ENCODE measurements at places on chromosomes 1 and 21.

DNA sequence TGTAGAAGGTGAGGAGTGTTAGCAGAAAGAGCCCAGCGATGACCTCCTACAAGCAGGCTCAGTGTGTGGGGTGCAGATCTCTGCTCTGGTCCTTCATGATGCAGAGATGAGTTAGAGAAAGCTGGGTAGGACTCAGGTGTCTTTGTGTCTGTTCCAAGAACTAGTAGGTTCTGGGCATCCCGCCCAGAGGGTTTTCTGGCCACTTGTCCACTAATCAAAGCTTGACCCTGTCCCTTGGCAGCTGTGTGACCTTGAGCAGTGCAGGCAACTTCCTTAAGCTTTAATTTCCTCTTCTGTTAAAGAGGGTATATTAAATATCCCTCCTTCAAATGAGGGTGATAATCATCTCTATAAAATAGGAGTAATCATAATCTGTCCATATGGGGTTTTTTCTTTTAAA, 54.7 kb upstream of the WNT4 start:
- no peak for DNase-seq

- DNase-seq, result no peak
These were observed 319.2 kb upstream of the ZRANB2 start for GRCh38 chr1:71400050-71400449.

DNA sequence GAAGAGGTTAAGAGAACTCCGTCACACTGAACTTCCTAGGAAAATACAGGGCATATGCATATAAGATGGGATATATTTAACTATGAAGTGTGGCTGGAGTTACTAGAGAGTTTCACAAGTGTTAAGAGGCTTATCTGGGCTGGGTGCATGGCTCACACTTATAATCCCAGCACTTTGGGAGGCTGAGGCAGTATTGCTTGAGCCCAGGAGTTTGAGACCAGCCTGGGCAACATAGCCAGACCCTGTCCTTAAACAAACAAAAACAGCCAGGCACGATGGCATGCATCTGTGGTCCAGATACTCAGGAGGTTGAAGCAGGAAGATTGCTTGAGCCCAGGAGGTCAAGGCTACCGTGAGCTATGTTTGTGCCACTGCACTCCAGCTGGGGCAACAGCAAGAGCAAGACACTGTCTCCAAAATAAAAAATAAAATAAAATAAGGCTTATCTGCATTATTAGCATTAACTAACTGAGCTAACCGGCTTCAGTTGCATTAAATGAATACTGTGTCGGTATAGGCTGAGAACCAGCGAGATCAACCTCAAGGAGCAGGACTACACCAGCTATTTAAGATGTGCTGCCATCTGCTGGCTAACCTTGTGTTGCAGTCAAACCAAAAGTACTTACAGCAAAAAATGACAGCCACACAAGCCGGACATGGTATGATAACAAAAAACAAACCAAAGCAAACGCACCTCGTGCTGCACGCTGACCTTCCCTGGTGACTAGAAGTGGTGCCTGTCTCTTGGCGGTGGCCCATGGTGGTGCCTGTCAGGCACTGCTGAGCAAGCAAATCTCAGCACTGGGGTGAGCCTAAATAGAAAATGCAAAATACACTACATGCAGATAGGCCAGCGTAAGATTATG, 19.7 kb upstream of the RBBP5 start:
- DNase-seq, result peak; percentile 32

DNA sequence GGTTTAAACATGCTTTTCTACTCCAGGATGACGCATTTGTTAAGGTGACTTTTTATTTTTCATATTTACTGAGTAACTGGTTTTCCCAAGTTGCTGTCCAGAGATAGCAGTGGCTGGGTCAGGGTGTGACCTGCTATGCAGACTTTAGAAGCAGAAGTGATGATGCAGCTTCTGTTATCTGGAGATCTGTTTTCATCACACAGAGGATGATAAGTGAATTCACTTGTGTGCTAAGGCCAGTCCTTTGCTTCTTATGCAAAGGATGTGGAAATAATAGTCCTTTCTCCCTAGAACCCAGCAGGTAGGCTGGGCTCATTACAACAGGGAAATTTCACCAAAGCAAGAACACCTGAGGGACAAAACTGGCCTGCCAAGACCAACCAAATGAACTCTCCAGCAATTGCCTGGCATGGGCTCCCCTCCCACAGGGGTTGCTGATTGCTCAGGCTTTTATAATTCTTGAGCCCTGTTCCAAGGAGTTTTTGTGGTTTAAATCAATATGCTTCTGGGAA, 97.8 kb upstream of the LPGAT1 start:
- DNase-seq, result no peak

DNA sequence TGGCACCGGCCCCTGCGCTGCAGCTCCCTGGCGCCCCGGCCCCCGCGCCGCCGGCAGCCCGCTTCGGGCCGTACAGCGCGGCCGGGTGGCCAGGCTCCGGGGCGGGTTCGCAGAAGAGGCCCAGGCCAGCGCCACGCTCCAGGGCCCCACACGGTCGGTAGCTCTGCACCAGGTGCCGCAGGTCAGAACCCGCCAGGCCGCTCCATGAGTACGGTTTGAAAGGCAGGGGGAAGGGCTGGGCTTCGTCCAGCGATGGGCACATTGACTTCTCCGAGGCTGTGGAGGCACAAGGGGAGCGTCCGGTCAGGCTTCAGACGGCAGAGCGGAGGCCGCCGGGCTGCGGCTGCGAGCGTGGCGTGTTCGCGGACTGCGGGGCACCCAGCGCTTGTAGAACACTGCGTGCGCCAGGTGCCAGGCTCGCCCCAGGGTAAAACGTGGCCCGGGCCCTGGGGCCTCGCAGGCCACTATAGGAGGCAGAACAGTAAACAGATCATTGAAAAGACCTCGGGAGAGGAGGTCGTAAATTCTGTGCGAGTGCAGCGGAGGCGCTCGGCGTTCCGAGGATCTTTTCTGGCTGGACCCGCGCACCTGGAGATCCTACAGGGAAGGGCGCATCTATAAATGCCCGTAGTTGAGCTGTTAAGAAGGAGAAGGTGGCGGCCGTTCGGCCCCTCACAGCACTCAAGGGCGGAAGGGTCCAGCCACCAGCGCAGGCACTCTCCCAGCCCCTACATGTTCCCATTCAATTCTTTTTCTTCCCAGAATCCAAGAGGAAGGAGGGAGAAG, 5.7 kb downstream of the GFI1 start:
- no peak for DNase-seq

DNA sequence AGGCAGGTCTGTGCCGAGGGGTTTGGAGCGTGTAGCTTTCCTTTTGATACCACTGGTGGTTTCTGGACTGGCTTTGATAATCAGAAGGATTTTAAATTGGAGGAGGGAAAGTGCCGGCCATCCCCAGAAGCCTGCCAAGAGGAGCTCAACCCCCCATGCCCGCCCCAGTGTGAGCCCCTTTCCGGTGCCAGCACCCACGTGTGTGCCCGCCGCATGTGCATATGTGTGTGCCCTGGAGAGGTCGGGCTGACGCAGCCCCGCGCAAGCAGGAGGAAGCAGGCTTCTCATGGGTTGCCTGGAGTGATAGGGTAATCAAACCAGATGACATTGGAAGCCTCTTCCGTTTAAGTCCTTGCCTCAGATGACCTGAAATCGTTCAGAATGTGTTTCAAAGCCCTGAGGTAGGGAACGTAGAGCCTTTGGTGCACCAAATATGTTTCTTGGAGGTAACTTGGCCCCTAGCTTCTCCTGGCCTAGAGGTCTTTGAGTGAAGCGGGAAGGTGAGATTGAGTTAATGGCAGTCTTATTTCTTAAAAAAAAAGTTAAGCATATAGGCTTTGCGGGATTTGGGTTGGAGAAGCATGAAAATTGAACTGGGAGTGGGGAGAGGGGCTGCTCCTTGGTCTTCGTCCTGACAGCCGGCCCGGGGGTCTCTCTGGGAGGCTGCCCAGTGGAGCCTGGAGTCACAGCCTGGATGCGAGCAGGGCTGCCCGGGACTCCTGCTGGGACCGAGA, 34.1 kb upstream of the ARHGEF16 start:
- no peak for DNase-seq

- DNase-seq, result no peak
These were observed 130.6 kb downstream of the SNX7 start for GRCh38 chr1:98792123-98792522.

DNA sequence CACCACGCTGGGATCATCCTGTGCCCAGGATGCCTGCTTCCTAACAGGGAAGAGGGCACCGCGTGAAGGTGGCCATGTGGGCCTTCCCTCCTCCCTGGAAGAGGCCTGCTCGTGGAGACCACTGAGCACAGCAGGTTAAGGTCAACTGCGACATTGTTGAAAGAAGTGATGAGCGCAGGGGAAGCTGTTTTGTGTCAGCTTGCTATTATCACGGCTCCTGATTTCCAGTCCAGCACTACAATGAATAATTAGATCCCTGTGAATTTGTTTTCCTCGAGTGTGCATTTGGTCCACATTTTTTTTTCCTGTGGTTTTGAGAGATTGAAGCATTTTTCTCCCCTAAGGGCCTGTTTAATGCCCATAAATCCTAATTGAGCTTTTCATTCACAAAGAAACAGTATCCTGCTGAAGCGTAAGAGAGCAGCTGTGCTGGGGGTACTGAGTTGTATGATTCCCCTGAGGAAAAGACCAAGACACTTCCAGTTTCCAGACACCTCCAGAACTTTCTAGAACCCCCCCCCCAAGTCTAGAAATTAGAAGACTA, 204.9 kb downstream of the KCNJ6 start:
- no peak for DNase-seq

DNA sequence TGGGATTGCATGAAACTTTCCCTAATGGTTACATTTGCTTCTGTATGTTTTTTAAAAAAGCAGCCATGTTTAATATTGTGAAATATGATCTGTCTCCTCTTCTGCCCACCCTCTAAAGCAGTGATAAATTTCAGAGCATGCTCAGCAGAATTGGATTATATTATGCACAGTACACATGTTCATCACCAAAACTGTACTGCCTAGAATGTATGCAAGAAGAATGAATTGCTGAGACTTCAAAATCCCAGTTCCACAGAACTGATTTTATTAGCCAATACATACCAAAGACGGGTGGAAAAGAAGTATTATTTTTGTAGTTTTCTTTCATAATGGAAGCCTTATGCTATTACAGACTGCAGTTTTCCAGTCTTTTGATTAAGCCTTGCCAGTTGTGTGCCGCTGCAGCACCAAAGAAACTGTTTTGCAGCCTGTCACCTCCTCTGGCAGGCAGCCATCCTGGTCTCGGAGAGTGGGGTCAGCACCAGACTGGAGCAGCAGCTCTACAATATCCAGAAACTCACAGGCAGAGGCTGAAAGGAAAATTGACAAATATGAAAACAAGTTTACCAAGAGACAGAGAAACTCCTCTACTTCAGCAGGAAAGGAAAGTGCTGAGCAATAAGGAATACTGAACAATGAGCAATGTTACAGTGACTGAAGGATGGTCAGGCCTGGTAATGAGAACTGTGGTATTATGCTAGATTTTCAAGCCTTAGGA, 58.1 kb downstream of the LHX4 start:
- no peak for DNase-seq

DNA sequence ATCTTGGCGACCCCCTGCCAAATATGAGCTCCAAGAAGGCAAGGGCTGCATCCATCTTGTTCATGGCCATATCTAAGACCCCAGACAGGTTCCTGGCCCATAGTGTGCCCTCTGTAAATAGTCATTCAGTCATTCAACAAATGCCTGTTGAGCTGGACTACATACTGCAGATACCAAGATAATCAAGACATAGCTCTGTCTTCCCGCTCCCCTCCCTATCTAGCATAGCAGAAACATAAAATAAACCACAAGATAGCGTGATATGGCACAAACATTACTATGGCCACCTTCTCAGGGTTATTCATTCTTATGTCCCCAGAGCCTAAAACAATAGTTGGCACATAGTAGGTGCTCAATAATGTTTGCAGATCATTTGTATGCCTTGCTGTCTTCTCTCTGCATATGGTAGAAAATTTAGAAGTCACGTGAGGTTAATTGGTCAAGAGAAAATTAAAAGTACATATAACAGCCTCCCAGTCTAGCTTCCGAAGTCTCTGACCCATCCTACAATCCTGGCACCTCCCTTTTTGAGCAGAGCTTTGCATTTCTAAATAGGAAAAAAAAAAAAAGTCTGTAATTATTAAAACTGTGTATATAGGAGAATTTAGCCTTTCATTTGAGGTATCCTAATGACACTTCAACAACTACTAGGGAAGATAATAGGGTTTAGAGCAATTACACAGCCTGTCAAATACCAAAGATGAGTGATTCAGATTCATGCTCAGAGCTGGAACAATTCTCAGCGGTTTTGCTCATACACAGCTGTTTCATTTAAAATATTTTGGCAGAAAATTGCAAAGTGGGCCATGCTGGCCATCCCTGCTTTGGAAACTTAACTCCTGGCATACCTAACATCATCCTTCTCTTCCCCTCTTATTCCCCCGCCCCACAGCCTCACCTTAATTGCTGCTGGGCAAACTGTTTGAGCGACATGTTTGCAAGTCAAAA, 219.0 kb downstream of the KAZN start:
- no peak for DNase-seq

DNA sequence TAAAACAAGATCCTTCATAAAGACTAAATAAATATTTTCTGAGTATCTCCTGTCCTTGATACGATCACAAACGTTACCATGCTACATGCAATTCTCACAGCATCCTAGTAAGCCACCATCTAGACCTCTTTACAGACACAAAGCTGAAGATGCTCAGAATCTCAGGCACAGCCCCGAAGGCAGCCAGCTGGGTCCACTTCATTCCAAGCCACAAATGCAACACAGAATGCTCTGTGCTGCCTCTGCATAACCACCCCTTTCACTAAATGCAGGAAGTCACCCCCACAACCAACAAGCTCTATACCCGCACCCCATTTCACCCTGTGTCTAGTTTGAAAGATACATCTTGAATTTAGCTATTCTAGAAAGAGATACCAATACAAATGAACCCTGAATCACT, 12.9 kb downstream of the RCAN1 start:
- DNase-seq, result no peak
